ENCODE measurements at places on chromosomes 12 and 14.

DNA sequence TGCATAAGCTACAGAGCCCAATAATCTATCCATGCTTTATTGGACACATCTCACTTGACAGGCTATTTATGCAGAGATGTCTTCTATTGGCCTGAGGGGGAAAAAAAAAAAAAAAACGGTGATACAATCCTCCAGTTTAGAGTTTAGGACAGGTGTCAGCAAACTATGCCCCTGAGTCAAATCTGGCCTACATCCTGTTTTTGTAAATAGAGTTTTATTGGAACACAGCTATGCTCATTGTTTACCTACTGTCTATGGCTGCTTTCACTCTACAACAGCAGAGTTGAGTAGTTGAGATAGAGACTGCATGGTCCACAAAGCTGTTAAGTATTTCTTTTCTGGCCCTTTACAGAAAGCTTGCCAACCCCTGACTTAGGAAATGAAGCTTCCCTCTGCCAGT is 403.1 kb downstream of the C12orf75 start:
- DNase-seq = no peak

GRCh38 chr14:29648045-29648444 is 279.6 kb downstream of the PRKD1 start:
- no peak for DNase-seq

DNA sequence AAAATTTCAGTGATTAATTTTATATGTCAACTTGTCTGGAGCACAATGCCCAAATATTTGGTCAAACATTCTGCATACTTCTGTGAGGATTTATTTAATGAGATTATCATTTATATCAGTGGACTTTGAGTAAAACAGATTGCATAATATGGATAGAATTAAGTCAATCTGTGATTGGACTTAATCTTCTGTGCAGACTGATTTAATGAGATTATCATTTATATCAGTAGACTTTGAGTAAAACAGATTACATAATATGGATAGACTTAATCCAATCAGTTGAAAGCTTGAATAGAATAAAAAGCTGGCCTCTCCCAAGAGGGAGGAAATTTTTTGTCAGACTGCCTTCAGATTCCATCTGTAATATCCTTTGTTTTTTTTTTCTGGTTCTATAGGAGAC is 1413.2 kb downstream of the LRFN5 start:
- no peak for DNase-seq

DNA sequence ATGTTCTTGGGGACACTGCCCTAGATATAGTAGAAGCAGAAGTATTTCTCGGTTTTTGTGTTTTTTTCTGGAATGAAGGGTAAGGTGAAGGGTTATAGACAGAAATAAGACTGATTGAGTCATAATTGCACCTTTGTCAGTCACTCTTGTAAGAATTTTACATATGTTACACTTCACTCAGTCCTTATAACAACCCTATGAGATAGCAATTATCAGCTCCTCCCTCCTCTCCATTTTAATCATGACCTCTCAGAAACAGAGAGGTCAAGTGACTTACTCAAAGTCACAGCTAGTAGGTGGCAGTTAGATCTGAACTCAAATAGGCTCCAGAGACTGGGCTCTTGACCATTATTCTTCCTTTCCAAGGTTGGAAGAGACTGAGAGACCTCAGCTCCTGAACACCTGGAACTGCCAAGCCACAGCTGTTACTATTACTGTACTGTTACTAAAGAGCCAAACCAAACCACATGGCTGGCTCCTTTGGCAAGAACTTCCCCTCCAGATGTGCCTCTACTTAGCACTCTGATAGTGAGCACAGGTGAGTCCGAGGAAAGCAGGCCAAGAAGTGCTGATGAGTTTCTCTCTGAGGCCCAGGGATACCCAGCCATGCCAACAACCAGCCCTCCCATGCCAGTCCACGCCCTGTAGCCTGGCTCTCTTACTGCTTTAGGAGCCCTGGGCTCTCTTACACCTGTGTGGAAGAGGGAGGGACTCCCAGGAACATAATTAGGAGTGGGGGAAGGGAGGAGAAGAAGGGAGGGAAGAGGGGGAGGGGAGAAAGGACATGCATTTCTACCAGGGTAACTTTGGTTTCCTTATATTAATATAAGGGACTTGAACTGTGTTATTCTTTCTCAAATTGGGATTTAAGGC is 121.3 kb downstream of the CRADD start:
- DNase-seq = no peak

DNA sequence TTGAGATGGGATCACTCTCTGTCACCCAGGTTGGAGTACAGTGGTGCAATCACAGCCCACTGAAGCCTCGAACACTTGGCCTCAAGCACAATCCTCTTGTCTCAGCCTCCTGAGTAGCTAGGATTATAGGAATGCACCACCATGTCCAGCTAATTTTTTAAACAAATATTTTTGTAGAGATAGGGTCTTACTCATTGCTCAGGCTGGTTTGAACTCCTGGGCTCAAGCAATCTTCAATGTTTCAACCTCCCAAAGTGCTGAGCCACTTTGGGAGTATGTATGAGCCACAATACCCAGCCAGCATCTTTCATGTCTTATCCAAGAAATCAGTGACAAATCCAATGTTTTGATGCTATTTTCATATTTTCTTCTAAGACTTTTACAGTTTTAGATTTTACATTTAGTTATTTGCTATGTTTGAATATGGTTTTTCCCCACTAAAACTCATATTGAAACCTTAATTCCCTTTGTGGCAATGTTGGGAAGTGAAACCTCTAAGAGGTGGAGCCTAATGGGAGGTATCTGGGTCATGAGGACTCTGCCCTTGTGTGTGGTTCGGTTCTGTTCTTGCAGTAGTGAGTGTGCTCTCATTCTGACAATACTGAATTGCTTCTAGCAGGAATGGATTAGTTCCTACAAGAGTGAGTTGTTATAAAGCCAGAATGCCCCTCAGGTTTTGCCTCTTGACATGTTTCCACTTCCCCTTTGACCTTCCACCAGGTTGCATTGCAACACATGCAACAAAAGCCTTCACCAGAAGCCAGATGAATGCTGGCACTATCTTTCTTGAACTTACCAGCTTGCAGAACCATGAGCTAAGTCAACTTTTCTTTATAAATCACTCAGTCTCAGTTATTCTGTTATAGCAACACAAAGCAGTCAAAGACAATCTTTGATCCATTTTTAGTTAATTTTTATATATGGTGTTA is 80.8 kb upstream of the AMIGO2 start:
- DNase-seq = no peak

DNA sequence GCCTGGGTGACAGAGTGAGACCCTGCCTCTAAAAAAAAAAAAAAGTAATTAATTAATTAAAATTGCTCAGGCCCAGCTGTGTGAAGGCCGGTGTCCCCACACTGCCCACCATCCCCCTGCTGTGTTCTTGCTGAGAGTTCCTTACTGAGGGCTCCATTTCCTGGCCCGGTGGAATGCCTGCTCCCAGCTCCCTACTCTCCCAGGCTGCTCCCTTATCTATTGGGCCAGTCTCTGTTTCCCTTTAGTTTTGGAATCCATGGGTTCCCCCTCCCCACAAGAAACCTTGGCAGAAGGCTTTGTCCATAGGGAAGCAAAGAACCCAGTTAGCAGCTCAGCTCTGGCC is 19.0 kb downstream of the MLXIP start:
- DNase-seq = no peak

- DNase-seq = no peak
These were observed 297.9 kb upstream of the AMIGO2 start for GRCh38 chr12:47377414-47378221.

- no peak for DNase-seq
These were observed 3.3 kb upstream of the POP5 start for GRCh38 chr12:120584343-120585149.

DNA sequence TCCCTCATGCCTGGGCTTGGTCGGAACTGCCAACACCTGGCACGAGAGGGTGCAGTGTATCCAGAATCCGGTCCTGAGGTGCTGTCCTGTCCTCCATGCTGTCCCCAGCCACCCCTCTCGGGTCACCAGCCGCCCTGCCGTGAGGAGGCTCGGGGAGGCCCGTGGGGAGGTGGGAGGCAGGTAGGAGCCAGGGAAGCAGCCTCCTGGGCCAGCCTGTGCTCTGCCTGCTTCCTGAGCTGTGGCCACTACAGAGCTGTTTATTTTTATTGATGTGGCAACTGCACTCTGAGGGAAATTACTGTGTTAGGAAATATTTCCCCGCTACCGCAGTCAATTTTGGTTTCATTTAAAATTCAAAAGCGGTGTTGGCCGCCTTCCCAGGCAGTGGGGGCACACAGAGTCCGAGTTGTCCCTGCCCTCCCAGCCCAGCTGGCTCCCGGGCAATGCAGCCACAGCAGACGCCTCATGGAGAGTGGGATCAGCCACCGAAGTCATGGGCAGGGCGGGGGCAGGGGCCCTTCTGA is 18.3 kb downstream of the NOC4L start:
- no peak for DNase-seq

GRCh38 chr12:11584221-11584855 is 65.1 kb upstream of the ETV6 start:
- no peak for DNase-seq

GRCh38 chr12:52728374-52728773 is 25.1 kb upstream of the KRT77 start:
- DNase-seq = no peak

GRCh38 chr12:125922330-125922729 is 857.1 kb downstream of the AACS start:
- no peak for DNase-seq

GRCh38 chr14:77950371-77951063 is 150.6 kb downstream of the ADCK1 start:
- no peak for DNase-seq

DNA sequence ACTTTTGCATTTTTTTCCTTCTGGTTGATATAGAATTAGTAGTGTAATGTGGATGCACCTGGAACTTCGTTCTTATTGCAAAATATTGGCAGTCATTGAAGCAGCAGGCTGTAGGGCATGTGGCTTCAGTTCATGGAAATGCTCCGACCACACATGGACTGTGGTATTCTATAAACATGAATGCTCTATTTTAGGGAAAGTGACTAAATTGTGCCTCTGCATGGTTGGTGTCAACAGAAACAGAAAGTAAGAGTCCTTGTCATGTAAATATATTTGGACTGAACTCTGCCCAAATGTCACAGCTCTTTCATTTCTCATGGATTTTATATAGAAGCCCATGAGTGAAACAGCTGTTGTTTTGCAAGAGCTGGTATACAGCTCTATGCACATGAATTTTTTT is 917.0 kb downstream of the LRFN5 start:
- DNase-seq = no peak

GRCh38 chr12:44031472-44032185 is 195.7 kb downstream of the TMEM117 start:
- no peak for DNase-seq

DNA sequence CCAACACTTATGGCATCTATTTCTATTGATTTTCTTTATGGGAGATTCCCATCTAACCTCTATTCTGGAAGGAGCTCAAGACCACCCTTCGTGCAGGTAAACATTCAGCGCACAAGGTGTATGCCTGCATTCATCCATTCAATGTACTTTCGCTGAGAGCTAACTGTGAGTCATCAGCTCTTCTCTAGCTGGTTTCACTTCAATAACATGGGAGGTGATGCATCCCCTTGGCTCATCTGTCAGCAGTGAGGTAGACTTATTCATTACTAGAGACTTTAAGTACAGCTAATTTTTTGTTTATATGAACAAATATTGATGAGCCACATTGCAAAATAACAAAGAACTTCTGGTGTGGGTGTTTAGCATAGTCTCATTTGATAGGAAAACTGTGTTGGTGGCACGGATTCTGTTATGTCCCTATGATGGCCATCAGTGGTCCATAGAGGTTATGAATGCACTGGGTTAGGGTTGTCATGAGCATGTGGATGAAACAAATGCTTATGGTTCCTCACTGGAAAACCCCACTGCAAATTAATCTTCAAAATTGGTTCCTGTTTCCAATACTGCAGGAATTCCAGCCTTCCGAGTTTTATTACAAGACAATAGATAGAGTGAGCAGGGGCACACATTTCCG is 1151.0 kb downstream of the BCL11B start:
- no peak for DNase-seq

DNA sequence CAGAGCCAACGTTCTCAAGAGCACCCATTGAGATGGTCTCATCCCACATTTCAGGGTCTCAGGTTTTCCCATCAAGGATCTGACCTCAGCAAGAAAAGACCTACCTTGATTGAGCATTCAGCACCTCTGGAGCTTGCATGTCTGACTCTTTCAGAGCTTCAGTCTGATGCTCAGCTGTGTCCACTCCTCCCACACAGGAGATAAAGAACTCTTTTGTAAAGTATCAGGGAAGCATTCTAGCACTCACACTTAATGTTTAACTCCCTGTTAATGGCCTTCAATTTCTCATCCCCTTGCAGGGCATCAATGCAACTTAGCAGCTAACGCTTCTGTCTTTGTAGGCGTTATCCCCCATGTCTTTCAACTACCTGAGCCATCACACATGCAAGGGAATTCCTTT is 124.1 kb downstream of the GALC start:
- DNase-seq = no peak

DNA sequence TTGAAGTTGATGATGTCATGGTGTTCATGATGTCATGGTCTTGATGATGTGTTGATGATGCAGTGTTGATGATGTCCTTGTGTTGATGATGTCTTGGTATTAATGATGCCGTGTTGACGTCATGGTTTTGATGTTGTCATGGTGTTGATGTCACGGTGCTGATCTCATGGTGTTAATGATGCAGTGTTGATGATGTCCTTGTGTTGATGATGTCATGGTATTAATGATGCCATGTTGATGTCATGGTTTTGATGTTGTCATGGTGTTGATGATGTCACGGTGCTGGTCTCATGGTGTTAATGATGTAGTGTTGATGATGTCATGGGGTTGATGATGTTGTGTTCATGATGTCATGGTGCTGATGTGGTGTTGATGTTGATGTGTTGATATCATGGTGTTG is 48.0 kb upstream of the RIMBP2 start:
- peak; percentile 1 for DNase-seq

DNA sequence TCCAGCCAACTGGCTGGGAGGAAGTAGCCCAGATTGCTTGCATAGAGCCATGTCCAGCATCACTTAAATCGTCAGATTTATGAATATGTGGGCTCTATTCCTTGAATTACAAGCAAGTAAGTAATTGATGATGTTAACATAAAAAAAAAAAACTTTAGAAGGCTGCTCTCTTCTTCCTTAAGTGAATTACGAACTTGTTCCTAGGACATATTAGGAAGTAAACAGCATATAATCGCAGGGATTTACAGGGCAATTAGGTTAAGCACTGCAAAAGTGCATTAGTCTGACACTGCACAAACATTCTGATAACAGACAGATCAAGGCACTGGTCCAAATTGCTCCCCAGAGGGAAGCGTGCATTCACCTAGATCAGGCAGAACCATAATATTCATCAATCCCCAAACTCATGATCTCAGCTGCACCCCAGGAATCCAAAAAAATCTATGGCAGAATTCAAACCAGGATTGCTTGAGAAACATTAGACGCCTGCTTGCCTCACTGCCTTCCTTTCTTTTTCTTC is 293.2 kb downstream of the TMEM132D start:
- no peak for DNase-seq

DNA sequence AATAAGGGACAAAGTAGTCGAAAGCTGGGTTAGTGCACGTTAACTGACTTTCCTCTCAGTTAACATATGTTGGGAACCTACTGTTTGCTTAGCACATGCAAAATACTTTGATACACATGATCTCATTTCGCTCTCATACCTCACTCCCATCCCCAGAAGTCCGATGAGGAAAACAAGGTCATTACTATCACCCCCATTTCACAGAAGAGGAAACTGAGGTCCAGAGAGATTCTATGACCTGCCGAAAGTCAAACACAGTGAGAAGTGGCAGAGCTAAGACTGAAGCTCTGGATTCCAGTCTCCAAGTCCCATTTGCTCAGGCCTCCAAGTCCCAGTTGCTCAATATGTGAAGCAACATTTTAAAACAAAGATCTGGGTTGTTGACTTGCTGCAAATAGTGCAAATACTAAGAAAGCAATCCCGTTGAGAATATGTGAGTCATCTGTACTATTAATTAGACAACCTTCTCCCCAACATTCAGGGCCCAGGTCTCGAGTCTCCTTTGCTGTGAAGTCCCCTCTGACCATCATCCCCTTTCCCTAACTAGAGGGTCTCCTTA is 170.6 kb upstream of the PWP1 start:
- no peak for DNase-seq
